Prostate gland (tissue), 2 donors: ENCODE measurements at places on chromosomes 12 and 14. TPM values are rescaled to one million over a fixed set of nuclear protein-coding genes. Genes with fewer than 3 reads are reported as not detected.

DNAJC22 gene
- total RNA-seq = 0.23 TPM

VPS37B gene
- total RNA-seq = 37.6 TPM

DNA sequence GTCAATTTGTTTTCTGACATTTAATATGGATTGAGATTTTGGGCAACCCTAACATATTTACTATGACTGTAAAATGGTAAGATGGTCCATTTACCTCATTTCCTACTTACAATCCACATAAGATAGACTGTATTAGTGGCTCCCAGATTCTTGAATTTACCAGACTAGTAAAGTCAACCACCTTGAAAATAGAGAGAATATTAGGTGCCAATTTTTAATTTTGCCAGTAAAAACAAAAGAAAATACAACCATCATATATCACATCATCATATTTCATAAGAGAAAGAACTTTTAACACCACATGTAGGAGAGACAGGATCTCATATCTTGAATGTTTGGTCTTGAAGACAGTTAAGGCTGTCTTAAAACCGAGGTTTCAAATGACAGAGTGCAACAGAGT lies 7.7 kb upstream of the FBLN5 start:
- no peak overlapping the region for H3K27ac ChIP-seq
- no peak overlapping the region for H3K4me3 ChIP-seq
- H3K36me3 ChIP-seq = no peaks in the 10 kb centered on the region
- no peaks in the 10 kb centered on the region for H3K27me3 ChIP-seq
- no peak for DNase-seq
- no peaks in the 10 kb centered on the region for H3K4me1 ChIP-seq

PIK3C2G gene
- total RNA-seq = 1.4 TPM

NINJ2 gene
- 17.3 TPM for total RNA-seq

IL26 gene
- not detected for total RNA-seq

COL2A1 gene
- total RNA-seq = 0.14 TPM
